Skeletal muscle cell (primary cell): ENCODE measurements at places on chromosomes 3 and 15.

GRCh38 chr3:173709026-173709425, 311.5 kb downstream of the NLGN1 start:
- peak; percentile 31 for DNase-seq

GRCh38 chr15:65042776-65043327, 2.3 kb upstream of the SLC51B start:
- no peak for DNase-seq

GRCh38 chr3:71035314-71035713, 548.2 kb downstream of the FOXP1 start:
- DNase-seq, result peak; percentile 47

- no peak for DNase-seq
Measured at GRCh38 chr15:50067254-50067653, 51.8 kb downstream of the ATP8B4 start.
